Suppressor macrophage (primary cell): ENCODE measurements at places on chromosomes 5 and 9.
A peak's percentile ranks its signal among the peaks of the same experiment; 100 is the strongest.

DNA sequence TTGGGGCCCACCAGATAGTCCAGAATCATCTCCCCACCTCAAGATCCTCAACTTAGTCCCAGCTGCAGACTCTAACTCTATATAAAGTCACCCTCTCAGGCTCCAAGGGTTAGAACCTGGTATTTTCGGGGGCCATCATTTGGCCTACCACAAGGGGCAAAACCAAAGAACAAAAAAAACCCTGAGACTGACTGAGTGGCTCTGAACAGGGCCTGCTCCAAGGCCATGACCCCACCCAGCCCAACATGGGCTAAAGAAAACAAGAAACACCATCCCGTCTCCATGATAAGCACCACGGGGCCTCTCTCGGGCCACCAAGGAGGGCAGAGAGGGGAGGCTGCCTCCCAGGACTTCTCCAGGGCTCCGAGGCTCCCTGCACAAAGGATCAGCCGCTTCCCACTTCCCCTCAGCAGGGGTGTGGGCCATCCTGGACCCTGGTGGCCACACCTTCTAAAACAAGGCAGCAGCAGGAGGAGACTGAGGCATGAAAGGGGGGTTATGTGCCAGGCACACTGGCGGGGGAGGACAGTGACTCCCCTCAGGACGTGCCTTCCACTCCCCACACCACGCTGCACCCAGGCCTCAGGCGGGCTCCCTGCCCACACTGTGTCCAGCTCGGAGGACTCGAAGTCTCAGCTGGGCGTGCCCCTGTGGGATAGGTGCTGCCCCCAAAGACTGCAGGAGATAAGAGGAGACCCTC, 51.5 kb downstream of the SEMA4D start:
- no peak for DNase-seq

DNA sequence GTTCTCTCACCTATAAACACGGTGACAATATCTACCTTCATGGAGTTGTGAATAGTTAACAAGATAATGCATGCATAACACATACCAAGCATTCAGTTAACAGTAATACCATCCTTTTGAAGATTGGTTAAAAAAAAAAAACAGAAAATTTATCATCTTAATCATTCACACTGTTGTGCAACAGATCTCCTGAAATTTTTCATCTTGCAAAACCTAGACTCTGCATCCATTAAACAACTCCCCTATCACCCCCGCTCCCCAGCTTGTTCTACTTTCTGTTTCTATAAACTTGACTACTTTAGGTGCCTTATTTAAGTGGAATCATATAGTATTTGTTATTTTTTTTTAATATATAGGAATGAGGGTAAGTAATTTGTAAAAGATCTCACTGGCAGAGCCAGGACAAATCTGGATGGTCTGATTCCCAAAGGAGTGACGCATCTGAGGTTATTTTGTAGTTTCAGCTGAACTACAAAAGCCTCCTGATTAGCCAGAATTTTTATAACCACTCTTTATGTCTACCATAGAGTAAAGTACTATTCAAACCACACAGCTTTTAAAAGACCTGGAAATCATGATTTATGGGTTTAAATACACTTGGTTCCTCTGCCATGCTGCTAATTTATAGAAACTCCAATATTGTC, 93.0 kb downstream of the FANCC start:
- DNase-seq, result no peak

DNA sequence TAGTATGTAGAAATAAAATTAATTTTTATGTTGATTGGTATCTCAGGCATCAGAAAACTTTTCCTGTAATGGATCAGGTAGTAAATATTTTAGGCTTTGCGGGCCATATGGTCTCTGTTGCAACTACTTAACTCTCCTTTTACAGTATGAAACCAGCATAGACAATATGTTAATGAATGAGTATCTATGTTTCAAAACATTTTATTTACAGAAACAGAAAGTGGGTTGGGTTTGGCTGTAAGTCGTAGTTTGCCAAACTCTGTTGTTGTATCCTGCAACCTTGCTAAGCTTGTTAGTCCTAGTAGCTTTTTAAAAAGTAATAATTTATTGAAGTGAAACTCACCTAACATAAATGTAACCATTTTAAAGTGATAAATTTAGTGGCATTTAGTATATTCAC, 132.1 kb downstream of the NR3C1 start:
- DNase-seq, result no peak

GRCh38 chr5:115737452-115737851, 79.0 kb downstream of the CDO1 start:
- DNase-seq, result no peak

GRCh38 chr5:56161439-56161823, 71.7 kb downstream of the ANKRD55 start:
- DNase-seq, result peak; percentile 25

- no peak for DNase-seq
Observed at GRCh38 chr5:133894143-133894542, 74.3 kb downstream of the C5orf15 start.

GRCh38 chr9:20614602-20615216, 7.6 kb downstream of the MLLT3 start:
- DNase-seq, result no peak

- DNase-seq, result no peak
Observed at GRCh38 chr9:98132806-98133631, 14.0 kb upstream of the TRIM14 start.

- DNase-seq, result no peak
Observed at GRCh38 chr9:127194881-127195713, 69.5 kb upstream of the GARNL3 start.
